Effector CD4-positive, alpha-beta T cell (primary cell): ENCODE measurements at places on chromosomes 16 and 17.

- no peak for DNase-seq
Observed at GRCh38 chr16:19432429-19432828, 14.7 kb downstream of the TMC5 start.

DNA sequence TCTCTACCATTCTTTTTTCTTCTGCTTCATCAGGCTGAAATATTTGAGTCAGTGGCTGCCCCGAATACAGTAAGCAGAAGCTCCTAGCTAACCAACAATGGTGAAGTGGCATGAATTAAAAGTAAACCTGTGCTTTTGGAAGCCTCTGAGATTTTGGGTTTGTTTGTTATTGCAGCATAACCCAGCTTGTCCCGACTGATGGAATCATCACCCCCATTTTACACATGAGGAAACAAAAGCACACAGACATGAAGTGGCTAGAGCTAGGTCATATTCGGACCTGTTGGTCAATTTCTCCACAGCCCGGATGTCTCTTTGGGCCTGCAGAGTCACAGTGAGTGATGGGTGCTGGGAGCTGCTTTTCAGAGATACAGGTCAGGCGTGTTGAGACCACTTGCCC, 39.4 kb downstream of the IRX5 start:
- no peak for DNase-seq

GRCh38 chr16:53045341-53046220, 7.1 kb downstream of the CHD9NB start:
- DNase-seq, result no peak

DNA sequence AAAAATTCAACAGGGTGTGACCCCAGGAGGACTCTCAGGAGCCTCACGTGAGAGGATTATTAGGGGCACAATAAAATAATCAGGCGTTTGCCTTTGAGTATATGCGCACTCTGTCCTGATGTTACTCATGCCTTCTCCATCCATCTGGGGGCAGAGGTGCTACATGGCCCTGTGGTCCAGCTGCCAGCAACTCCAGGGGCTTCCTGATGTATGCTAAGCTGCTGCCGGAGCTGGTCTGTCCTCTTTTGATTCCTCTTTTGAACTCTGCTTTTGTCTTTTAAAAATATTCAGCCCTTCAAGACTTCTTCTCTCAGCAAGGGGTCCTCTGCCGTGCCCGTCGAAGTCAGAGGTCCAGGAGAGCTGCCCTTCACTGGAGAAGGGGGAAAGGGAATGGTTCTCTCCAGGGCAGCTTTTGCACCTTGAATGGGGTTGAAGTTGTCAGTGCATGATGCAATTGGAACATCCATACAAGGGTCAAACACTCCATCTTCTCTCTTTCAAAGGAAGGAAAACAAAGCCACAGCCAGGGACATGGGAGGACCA, 431.4 kb downstream of the SHISA9 start:
- no peak for DNase-seq

DNA sequence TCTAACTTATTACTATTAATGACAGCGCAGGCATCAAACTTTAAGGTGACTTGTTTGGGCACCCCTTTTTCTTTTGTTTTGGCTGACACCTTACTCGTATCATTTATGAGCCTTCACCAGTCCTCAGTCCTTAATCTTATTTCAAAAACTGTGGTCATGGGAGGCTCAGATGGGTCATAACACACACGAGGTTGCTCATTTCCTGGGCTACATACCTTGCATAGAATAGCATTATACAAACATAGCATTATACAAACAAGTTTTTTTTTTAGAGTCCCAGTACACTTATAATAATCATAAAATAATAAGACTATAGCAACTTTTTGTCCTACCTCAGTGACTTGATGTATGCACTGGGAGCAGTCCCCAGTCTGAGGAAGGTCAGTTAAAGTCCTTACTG, 11.2 kb upstream of the ACSF2 start:
- DNase-seq, result no peak

DNA sequence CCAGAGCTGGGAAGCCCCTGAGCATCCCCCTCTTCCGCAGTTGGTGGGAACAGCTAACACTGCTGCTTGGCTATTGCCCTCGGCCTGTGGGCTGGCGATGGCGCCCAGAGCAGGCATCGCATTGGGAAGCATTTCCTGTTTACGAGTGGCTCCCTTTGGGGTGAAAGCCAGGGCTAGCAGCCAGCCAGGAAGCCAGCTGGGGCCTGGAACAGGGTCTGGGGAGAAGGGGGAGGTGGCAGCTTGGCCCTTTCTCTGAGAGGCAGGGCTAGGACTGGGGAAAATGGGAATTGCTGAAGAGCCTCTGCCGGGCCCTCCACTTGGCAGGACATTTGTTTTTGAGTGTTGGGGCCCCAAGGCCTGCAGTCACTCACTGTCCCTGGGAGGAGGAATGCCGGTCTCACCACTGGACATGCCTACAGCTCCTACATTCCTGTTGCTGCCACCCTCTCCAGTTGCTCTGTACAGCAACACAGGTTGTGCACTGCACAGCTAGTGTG, 2.4 kb upstream of the MTSS2 start:
- DNase-seq, result no peak

DNA sequence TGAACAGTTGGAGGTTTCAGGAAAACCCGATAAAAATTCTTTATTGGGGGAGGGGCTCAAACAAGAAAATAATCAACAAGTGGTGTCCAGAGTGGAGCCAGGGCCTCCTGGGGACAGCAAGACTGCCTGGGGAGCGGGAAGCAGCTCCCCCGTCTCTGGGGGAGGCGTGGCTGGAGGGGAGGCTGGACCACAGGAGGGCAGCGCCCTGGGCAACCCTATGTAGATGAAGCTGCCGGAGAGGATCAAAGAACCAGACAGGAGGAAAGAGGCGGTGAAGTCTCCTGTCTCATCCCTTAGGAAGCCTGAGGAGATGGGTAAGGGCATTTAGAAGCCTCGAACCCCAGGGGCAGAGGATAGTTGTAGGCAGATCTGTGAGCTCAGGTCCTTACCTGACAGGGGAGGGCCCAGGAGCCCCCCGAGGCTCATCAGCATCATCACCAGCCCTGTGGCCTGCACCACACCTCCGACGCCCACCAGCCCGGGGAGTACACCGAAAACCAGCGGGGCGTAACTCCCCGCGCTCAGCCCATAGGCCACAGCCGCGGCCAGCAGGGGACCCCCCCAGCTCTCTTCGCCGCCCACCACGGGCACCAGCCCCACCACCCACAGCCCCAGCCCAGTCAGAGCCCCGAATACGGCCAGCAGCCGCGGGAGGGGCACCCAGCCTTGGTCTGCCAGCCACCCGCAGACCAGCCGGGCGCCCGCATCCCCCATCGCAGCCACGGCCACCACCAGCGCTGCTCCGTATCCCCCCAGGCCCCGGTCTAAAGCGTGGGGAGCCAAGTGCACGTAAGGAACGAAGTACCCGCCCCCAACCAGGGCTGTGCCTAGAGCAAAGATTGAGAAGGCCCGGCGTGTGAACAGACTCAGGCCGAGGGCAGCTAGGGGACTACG, 2.0 kb downstream of the SLC16A11 start:
- no peak for DNase-seq

DNA sequence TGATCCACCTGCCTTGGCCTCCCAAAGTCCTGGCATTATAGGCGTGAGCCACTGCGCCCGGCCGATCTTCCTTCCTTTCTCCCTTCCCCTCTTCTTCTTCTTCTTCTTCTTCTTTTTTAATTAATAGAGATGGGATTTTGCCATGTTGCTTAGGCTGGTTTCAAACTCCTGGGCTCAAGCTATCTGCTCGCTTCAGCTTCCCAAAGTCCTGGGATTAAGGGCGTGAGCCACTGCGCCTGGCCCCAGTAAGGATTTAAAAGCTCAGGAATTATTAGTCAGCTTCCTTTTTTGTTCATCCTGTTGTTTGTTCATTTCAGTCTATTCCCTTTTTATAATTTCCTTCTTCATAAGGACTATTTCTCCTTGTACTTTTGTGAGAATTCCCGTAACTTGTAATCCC, 32.7 kb upstream of the LRRC37A start:
- DNase-seq, result no peak

- DNase-seq, result no peak
Observed at GRCh38 chr17:67294451-67295199, 49.6 kb upstream of the HELZ start.
